ELR (cell line): ENCODE measurements at places on chromosomes 1 and 21.
A peak's percentile ranks its signal among the peaks of the same experiment; 100 is the strongest.

DNA sequence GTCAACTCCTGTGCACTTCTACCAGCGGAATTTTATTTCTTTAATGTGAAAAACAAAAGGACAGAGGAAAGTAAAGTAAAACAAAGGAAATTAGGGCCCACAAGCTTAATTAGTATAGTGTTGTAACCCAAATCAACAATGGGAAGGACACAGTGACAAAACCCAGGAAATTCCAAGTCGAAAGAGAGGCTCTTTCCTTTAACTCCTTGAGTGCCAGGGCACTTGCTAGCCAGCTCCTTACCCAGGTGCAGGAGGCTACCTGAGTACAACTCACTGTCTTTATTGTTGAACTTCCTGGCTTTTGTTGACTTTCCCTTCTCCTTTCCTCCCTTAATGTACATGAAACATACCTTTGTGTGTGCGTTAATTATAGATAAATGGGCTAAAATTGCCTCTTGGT, 55.0 kb downstream of the PEX14 start:
- DNase-seq: no peak

DNA sequence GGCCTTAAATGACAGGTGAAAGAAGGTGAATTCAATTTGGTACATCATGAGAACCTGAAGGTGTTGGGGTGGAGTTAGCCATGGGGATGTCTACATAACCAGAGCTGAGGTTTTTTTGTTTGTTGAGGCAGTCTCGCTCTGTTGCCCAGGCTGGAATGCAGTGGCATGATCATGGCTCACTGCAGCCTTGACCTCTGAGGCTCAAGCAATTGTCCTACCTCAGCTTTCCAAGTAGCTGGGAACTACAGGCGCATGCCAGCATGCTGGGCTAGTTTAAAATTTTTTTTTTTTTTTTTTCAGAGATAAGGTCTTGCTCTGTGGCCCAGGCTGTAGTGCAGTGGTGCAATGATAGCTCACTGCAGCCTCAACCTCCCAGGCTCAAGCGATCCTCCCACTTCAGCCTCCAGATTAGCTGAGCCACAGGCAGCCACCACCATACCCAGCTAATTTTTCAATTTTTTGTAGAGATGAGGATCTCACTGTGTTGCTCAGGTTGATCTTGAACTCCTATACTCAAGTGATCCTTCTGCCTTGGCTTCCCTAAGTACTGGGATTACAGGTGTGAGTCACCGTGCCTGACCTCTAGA, 1.9 kb upstream of the MPZ start:
- no peak for DNase-seq

GRCh38 chr1:68119445-68119844, 69.0 kb upstream of the DIRAS3 start:
- DNase-seq: no peak

DNA sequence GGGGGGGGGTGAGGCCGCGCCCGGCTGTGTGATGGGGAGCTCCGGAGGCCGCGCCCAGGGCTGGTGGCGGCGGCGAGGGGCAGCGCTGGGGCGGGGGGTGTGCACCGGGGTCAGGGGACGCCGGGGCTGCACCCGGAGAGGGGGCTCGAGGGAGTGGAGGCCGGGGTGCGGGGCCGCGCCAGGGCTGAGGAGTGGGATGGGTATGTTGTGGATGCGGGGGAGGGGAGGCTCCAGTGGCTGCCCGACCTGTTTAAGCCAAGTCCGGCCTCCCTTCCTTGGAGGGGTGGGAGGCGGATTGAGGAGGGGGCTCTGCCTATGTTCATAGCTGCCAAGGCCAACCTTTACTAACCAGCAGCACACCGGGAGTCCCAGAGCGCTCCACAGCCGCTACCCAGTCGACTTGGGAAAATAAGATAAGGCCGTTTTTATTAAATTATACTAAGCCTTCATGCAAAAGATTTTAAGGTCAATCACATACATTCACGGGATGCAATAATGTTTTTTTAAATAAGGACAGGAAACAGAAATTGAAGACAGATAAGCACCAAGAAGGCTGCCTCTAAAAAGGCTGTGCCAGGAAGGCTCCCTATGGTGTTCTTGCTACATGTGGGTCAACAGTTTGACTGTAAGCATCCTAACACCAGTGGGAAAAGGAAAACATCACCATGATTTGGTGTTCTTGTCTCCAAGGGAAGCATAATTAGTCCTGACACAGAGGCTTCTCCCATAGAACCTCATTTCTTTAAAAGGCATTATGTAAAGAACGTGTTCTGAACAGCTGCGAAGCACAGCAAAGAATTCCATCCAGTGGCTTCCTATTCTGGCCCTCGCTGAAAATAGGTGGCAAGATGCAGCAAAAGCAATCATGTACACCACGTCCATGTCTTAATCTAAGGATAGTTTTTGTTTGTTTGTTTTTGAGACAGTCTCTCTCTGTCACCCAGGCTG, 626 bp upstream of the HLCS start:
- peak; percentile 15 for DNase-seq

GRCh38 chr1:11474826-11475225, 4.1 kb upstream of the DISP3 start:
- no peak for DNase-seq

- peak; percentile 43 for DNase-seq
Measured at GRCh38 chr1:64111787-64112186, 91.6 kb upstream of the UBE2U start.

- no peak for DNase-seq
Measured at GRCh38 chr1:153627715-153628626, at the start of gene S100A1. S100A1 (plus strand) TSS chr1:153628434; CDS start chr1:153630522, 2,088 bp downstream.

DNA sequence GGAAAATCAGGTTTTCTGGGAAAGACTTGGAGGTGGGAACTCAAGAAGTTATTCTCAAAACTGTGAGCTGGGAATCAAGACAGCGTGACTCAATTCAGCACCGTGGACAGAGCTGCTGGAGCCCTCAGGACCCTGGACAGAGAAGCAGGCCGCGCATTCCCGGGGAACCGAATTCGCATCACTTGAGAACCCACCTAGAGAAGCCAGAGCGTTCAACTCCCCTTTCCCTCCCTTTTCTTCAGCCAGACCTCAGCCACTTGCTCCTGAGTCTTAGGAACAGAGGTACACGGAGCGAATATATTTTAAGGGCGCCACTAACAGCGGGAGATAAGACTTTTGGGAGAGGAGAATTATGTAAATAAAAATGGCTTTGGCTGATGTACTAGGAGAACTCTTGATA, 2.0 kb upstream of the LIN28A start:
- DNase-seq: peak; percentile 75

DNA sequence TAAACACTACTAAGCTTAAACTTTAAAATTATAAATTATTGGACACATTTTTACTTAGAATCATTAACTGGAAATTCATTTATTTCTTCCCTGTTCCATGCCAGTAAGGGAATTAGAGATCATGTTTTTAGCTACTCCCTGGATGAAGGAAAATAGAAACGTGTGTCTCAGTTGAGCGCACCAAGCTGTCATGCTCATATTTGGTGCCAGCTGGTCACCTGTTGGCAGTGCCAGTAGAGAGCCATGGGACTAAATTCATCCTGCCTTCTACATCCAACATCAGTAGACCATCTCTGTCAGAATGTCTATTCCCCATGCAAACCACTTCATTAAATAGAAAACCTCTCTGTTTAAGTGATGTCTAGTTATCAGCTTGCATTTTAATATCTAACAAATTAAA, 17.4 kb upstream of the SLC22A15 start:
- no peak for DNase-seq

DNA sequence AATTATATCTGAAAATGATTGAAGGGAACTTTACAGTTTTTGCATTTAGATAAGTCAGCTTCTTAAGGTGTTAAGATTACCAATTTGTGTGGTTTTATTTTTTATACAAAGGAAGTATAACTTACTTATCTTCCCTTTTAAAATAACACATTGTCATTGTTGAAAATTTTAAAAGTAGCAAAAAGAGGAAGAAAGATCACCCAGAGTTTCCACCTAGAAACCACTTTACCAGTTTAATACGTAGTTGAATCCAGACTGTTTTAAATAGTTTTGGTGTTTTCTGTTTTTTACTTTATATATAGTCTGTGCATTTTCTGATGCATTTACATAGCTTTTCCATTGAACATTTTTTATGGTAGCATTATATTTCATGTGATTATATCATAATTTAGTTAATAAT, 6.1 kb downstream of the CCDC18 start:
- no peak for DNase-seq

DNA sequence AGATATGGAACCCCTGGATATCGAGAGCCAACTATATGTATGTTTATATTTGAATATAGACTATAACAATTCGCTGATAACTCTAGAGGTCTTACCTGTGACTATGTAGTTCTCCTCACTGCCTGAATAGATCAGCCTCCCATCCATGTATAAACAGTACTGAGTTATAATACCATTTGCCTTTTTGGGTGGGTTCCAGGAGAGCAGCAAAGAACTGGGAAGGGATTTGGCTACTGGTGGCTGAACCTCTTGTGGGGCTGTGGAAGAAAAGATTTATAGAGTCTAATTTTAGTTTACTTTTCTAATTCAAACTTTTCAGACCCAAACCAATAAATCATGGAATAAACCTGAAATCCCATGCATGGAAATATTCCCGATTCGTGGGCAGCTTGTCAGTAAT, 376.9 kb downstream of the USH2A start:
- DNase-seq: no peak

- DNase-seq: no peak
Measured at GRCh38 chr1:11951901-11952300, 17.4 kb downstream of the PLOD1 start.

DNA sequence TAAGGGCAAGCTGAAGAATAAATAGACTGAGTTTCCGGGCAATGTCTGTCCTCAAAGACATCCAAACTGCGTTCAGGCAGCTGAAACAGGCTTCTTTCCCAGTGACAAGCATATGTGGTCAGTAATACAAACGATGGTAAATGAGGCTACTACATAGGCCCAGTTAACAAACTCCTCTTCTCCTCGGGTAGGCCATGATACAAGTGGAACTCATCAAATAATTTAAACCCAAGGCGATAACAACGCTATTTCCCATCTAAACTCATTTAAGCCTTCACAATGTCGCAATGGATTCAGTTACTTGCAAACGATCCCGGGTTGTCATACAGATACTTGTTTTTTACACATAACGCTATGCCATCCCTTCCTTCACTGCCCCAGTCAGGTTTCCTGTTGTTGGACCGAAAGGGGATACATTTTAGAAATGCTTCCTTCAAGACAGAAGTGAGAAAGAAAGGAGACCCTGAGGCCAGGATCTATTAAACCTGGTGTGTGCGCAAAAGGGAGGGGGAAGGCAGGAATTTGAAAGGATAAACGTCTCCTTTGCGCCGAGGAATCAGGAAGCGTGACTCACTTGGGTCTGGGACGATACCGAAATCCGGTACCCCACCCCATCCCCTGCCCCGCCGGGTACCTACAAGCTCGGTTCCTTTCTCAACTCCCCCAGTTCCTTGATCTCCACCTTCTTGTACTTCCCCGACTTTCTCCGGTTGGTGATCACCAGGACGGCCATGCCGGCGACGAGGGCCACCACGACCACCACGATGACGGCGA, 1.3 kb downstream of the TACSTD2 start:
- no peak for DNase-seq

- DNase-seq: peak; percentile 42
Measured at GRCh38 chr1:156859523-156860112, 701 bp upstream of the INSRR start.

- DNase-seq: peak; percentile 81
Measured at GRCh38 chr1:24635195-24635843, 7.8 kb upstream of the SRRM1 start.

DNA sequence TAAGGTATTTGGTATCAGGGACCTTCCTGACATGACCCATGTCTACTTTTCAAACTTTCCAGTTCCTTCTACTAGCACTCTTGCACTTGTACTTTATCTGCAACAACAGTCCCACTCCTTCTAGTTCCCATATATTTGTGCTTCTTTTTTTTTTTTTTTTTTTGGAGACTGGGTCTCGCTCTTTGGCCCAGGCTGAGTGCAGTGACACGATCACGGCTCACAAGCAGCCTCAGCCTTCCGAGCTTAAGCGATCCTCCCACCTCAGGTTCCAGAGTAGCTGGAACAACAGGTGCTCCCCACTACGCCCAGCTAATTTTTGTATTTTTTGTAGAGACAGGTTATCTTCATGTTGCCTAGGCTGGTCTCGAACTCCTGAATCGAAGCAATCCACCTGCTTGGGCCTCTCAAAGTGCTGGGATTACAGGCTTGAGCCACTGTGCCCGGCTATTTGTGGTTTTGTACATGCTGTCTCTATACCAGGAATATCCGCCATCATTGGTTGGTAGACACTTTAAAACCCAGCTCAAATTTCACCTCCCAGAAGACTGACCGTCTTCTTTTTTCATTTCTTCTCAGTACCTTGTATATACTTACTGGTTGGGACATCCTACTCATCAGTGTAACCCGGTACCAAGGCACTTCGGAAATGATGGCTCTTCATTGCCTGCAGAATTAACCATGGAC, 1.1 kb downstream of the ZMYM1 start:
- no peak for DNase-seq

DNA sequence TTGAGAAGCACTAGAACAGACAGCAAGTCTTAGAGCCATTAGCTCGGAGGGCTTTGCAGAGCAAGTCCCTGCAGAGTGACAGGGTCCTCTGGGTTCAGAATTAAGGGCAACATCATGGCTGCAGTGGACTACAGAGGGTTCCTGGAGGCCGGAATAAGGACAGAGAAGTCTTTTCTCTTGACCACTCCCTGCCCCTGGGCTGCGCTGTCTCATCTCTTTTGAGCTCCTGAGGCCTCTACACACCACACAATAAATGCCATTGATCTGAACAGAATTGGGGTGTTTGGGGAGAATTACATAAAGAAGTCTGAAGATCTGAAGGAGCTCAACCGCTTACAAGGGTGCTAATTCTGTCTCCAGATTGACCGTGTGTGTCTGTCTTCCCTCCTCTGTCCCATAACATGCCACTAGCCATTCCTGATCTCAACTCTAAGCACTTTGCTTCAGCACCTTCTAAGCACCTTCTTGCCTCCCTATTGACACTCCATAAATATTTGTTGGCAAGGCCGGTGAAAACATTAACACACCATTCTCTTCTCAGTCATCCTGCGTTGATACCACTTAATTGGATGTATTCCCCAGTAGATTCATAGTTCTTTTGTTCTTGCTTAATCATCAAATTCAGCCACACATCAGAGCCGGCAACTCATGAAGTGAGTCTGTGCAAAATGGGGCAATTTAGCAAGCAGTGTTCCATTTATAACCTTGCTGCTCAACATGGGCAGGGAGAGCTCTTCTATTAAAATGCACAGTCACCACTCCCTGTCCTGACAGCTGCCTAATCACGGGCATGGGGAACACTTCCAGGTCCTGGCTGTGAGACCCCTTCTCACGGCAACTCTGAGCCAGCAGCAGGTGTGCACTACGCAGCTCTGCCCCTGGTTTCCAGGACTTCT, 49.7 kb downstream of the NMNAT2 start:
- DNase-seq: peak; percentile 19

DNA sequence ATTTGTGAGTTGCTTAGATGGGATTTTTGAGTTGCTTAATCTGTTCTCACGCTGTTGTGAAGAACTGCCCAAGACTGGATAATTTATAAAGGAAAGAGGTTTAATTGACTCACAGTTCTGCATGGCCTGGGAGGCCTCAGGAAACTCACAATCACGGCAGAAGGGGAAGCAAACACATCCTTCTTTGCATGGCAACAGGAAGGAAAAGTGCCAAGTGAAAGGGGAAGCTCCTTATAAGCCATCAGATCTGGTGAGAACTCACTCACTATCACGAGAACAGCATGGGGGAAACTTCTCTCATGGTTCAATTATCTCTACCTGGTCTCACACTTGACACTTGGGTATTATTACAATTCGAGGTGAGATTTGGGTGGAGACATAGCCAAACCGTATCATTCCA, 10.3 kb downstream of the CLIC6 start:
- no peak for DNase-seq
